ENCODE measurements at places on chromosomes 3 and 15.

GRCh38 chr3:125280668-125281361 is 68.3 kb upstream of the SLC12A8 start:
- no peak for DNase-seq

GRCh38 chr3:143236226-143236964 is 116.8 kb downstream of the CHST2 start:
- DNase-seq = no peak

DNA sequence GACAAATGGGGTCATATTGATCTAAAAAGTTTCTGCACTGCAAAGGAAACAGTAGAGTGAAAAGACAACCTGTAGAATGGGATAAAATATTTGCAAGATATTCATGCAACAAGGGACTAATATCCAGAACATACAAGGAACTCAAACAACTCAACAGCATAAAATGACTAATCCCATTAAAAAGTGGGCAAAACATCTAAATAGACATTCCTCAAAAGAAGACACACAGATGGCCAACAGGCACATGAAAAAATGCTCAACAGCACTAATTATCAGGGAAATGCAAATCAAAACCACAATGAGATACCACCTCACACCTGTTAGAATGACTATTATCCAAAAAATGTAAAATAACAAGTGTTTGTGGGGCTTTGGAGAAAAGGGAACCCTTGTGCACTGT is 8.8 kb downstream of the SLC12A8 start:
- no peak for DNase-seq

- DNase-seq = no peak
These were observed 370.2 kb upstream of the CNTN4 start for GRCh38 chr3:1728510-1728909.

DNA sequence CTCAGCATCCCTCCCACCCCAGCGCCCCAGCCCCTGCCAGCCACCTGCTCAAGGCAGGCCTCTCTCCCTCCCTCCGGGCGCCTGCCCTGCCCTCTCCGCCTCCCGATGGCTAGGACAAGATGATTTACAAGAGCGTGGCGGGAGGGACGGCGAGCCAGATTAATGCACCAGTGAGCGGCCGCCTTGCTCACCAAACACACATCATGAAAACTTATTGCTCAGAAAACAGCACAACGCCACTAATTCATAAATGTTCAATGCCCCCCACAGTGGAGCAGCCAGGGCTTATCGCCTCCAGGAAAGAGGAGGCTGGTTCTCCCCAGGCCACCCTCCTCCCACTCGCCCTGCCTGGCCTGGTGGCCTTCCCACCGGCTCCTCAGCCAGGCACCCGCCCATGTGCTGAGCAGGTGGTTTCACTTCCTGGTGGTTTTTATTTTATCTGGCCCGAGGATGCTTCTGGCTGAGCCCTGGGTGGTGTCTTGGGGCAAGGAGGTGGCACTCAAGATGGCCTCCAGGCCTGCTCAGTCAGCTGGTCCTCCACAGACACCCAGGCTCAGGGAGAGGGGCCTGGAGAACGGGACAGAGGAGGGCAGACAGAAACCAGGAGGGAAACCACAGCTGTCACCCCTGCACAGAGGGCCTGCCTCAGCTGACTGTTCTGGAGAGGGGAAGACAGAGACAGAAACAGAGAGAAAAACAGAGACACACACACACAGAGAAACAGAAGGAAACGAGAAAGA is 284.9 kb downstream of the UACA start:
- peak; percentile 76 for DNase-seq

DNA sequence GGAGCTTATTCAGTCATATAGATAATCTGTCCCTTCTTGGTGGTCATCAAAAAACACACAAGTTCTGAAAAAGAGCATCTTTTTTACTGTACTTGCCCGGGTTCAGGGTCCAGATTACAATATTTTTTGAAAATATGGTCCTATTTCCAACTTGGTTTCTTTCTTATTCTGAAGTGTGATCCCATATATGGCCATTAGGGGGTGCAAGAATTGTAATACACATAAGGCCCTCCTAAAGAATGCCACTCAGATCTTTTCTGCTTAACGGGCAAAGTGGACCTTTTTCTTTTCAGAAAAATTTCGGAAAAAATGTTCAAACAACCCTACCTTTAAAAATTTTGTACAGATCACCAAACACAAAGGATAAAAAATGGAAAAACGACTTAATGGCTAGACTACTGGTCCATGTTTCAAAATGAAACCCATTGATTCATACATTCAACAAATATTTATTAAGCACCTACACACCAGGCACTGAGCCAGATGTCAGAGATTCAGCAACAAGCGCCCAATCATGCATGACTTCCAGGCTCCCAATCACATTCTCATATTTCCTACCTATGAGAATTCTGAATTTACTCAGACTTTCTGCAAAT is 102.0 kb upstream of the MYRIP start:
- no peak for DNase-seq

- DNase-seq = no peak
These were observed 39.8 kb downstream of the GRAMD1C start for GRCh38 chr3:113878403-113878802.

DNA sequence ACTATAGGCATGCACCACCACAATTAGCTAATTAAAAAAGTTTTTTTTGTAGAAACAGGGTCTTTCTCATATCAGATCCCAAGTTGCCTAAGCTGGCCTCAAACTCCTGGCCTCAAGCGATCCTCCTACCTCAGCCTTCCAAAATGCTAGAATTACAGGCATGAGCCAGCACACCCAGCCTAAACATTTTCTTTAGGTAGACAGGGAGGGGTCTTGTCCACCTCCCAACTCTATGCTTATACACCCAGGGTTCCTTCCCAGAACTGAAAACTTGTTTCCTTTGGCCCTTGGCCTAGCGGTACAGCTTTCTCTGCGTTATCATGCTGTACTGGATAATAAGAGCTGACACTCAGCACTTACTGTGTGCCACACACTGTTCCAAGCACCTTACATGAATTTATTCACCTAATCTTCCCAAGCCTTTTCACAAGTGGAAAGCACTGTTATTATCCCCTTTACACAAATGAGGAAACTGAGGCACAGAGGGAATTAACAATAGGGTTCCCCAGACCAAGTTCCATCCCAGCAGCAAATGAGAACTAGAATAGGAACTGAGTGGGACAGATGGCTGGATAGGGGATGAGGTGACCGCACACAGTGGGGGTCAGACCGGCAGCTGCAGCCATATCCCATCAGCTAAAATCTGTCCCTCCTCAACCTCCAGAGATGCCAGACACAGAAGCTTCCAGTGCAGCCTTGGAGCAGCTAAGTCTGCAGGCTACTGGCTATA is 150.8 kb downstream of the MEGF11 start:
- no peak for DNase-seq

DNA sequence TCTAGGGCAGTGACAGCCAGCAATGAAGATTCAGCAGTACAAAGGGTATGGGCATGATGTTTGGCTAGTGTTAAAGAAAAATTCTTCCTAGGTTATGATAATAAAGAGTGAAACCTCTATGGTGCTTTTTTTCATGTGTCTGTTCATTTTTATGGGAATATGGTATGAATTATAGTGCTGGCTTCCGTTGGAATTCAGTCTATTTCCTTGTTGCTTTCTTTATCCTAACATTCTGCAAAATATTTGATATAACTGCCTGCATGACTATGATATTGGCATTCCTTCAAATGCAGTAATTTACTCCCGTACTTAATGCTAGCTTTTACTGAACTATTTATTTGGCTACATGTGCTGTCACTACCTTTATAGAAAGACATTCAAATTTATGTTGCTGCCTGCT is 57.6 kb upstream of the ATP11B start:
- no peak for DNase-seq

DNA sequence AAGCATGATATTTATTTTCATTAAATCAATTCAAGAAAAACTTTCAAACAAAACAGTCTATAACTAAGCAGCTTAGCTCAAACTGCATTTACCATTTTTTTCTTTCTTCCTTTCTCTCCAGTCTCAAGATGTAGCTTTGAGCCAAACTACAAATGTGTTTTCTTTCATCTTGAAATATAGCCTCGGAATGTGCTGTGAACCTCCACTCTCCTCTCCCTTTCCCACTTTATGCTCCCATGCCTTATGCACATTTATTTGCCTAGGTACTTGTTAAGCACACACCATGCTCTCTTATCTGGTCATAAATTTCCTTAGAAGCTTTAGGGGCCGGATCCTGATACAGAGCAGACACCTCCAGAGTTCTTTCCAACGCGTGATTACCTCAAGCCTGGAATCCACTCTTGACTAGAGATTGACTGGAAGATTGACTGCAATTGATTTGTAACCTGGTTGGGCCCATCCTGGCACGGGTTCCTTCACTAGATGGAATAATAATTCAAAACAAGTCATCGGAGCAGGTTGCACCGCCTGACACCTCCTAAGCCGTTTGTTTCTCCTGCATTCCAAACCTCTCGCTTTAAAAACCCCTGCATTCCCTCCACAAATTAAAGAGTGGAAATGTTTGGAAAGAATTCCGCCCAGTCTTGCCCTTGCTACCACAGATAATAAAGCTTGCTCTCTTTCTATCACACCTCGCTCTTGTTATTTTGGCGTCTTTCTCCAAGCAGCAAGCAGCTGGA is 344.7 kb downstream of the CHL1 start:
- no peak for DNase-seq

DNA sequence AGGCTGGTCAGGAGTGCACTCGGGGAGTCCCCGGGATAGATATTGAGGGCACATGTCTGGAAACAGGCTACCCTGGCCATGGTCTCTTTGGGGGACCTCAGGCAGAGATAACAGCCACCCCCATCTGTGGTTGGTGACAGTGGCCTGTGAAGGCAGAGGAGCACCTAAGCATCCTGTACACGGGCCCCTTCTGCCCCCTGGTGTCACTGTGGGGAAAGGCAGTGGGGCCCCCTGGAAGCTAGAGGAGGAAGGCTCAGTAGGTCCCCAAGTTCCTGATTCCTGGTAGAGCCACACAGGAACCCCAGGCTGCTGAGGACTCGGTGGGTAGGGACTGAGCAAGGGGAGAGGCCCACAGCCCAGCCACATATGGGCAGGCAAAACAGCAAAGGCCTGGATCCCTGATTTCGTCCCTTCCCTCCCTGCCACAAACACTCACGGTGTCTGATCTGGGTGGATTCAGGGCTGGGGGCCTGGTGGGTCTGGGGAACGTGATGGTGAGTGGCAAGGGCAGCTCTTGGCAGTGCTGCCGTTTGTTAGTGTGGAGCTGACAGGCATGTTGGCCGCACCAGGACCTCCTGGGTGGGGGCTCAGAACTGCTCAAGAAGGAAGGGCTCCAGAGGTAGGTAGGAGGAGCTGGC is 14.1 kb upstream of the CXCR6 start:
- peak; percentile 61 for DNase-seq

GRCh38 chr3:5205165-5205941 is 17.8 kb downstream of the EDEM1 start:
- no peak for DNase-seq

DNA sequence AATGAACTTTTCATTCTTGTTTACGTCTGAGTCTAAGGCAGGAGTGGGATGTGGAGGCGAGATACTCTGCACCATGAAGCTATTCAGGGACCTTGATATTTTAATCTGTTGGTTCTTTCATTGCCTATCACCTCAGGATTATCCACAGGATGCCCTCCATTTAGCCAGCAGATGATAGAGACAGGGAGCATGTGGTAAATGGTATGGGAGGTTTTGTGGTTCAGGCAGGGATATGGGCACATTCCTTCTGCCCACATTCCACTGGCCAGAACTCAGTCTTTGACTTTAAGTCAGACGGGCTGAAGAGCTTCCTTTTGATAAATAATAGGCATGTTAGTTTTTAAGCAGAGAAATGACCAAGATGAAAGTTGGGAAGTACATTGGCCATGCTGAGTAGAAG is 548.0 kb upstream of the CCDC54 start:
- DNase-seq = no peak

DNA sequence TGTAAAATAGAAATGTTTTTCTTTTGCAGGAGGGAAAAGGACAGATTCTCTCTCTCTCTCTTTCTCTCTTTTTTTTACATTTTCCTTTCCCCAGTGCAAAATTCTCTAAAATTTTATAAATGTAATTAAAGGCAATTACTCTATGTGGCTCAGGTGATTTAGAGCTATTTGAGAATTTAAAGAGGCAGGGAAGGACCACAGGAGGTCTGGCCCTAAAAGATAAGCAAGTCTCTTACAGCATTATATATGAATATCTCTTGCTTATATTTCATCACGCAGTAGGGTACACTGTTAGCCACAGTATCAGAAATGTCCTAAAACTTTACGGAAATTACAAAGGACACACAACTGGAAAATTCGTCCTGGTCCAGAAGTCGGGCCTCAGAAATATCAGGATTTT is 70.5 kb upstream of the PPIB start:
- DNase-seq = no peak

GRCh38 chr3:39587113-39587512 is 119.6 kb downstream of the MOBP start:
- DNase-seq = no peak

- DNase-seq = no peak
These were observed 33.5 kb upstream of the RBP1 start for GRCh38 chr3:139572847-139573672.

GRCh38 chr3:69775751-69776150 is 36.5 kb downstream of the MITF start:
- DNase-seq = no peak

- DNase-seq = no peak
These were observed 824 bp upstream of the CILP start for GRCh38 chr15:65212097-65212496.

GRCh38 chr3:105774444-105775180 is 94.2 kb downstream of the CBLB start:
- no peak for DNase-seq

DNA sequence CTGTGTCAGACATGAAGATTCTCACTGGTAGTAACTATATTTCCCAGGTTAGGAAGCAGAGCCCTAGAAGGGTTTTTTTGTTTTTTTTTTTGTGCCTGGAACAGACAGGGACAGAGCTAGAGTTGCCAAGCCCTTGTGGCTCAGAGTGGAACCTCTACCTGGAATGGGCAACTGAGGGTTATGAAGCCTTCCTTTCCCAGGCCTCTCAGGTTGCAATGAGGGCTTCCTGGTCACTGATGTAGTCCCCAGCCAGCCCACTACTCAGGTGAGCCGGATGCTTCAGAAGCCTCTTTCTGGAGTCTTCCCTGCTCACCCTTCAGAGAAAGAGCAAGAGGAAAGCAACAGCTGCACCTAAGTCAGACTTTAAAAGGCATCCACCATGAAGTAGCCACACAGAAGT is 48.8 kb upstream of the MANF start:
- no peak for DNase-seq

DNA sequence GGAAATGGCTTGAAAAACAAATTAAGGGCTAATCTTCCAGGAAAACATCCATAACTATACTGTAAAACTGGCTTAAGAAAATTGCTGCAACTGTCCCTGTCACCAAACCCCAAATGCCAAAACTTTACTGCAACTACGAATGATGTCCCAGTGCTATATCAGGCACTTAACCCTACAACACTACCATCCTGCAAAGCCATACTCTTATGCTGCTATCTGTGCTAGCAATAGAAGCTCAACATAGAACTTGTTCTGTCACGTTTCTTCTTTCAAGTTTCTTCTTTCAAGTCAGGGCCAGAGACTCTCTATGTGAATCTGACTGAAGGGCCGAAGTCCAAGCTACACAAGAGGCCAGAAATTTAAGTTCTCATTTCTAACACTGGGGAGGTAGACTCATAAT is 92.5 kb downstream of the IGSF11 start:
- DNase-seq = no peak

Data from Peyer's patch (tissue), 4 donors.